GM03348 (cell line): ENCODE measurements at places on chromosomes 3 and 15.

DNA sequence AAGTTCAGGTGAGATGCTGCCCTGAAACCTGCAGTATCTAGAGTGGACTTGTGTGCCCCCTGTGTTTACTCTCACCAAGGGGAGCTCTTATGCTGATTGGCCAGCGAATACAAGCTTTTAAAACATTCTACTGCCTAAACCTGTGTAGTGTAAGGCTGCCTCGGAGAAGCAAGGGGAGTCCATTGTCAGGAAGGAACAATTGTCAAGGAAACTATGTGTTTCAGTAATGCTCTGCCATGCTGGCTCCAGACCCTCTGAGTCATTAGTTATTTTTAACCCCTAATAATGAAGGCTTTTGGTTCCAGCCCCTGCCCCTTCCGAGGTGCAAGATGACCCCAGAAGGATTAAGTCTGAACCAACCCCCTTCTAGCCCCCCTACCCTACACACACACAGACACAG, 66.1 kb upstream of the CHMP2B start:
- DNase-seq, result no peak

- no peak for DNase-seq
These were observed 433.8 kb upstream of the CBLB start for GRCh38 chr3:106302451-106303221.

DNA sequence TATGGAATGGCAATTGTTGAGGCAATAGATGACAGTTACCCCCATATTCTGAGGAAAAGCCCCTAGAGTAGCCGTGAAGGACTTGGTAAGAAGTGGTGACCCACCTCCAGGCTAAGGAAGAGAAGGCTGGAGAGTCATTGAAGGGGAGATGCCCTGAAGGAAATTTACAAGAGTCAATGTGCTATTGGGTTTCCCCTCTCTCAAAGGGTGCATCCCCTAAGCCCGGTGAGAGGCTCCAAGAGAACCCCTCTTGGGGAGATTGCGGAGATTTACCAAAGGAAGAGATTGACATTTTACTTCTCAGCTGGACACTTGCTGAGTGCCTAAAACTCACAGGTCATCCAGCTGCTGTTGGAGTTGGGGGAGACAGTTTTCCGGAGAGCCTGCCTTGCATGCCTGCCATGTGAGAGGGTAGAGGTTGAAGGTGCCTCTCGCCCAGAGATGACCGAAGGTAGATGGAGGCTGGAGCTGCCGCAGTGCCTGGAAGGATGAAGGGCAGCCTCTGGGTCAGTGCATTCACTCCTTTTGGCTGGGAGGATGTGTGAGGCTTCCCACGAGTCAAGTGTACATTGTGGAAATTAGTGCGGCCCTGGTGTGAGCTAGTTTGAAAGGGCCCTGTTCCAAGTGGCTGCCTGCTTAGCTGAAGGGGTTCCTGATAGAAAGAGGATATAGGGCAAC, 30.7 kb downstream of the MESD start:
- DNase-seq, result no peak

DNA sequence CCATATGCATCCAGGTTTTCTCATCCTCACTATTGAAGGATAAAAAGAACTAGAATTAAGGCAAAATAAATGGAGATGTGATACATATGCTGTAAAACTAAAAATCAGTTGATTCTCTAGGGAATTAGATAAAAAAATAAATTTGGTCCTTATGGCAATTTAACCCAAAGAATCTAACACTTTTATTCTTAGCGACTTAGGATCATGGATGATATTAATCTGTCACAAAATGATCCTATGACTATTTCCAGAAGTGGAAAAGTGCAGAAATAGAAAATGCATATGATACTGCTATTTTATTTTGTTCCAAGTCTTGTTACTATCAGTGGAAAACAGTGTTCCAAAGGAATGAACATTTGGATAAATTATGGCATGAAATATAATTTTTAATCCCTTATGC, 746.3 kb downstream of the ROBO2 start:
- DNase-seq, result no peak

- no peak for DNase-seq
These were observed 132.8 kb downstream of the DCLK3 start for GRCh38 chr3:36631549-36631948.

GRCh38 chr3:111103807-111104206, 32.2 kb downstream of the NECTIN3 start:
- DNase-seq, result no peak
